ENCODE measurements at places on chromosomes 7 and 10.

DNA sequence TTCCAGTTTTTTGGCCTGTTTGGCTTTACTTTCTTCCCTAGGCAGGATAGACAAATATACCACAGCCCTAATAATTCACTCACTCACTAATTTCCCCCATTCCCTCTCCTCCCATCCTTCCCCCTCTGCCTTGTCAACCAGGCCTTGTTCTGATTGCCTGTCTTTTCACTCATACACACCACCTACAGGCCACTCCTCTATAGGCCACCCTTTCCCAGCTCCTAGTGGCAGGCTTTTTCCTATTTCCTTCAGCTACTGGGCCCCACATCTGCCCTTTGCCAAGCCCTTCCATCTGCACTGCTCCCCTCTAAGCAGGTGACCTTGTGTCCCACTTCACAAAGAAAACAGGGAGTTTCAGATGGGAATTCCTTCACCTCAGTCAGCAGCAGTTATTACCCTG lies 59.8 kb upstream of the MSRB2 start:
- DNase-seq: no peak

DNA sequence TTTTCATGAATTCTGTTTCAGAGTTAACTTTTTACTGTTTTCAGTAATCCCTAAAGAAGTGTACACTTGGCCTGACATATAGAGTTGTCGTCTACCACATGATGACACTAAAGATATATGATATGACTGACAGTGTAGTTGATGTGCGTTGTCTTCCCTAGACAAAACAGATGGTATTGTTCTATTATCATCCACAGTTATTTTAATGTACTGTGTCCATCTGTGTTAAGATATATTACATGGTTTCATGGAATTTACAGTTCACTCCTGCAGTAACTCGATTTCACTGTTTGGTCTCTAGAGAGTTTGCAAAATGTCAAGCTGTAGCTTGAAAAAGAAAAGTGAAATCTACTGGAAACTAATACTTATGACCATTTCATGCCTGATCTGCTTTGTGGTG lies 18.1 kb downstream of the FOXP2 start:
- DNase-seq: no peak

DNA sequence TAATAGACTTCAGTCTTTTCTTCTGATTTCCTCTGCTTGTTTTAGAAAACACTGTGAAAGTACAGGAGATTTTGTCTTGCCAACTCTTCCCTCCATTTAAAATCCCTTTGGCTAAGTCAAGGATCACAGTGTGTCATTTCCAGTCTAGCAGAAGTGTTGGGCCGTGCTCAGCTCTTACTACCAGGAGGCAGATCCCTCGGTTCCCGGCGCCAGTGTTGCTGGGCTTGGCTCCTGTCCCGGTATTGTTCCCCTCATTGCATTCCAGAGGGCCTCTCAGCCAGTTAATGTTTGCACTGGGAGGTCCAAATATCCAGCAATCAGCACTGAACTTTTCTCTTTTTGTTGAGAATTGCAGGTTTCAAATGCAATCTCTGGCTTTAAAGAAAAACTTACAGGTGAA lies 612.1 kb upstream of the MGMT start:
- DNase-seq: no peak

GRCh38 chr10:69786791-69787190 lies 14.9 kb upstream of the COL13A1 start:
- no peak for DNase-seq

DNA sequence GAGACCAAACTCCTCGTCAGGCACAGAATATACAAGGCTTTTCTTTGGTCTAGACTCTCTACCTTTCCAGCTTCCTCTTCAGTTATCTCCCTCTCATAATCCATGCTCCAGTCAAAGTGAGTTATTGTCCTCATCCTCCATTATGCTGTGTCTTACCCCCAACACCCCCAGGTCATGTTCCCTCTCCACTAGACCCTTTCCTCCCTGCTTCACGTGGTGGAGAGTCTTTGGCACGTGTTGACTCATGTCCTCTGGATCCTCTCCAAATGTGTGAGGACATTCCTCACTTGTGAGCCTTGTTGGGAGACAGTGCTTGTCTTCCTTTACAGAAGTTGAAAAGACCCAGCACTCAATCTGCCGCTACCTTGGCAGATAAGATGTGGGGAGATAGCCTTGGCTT lies 36.0 kb upstream of the DLD start:
- DNase-seq: no peak

DNA sequence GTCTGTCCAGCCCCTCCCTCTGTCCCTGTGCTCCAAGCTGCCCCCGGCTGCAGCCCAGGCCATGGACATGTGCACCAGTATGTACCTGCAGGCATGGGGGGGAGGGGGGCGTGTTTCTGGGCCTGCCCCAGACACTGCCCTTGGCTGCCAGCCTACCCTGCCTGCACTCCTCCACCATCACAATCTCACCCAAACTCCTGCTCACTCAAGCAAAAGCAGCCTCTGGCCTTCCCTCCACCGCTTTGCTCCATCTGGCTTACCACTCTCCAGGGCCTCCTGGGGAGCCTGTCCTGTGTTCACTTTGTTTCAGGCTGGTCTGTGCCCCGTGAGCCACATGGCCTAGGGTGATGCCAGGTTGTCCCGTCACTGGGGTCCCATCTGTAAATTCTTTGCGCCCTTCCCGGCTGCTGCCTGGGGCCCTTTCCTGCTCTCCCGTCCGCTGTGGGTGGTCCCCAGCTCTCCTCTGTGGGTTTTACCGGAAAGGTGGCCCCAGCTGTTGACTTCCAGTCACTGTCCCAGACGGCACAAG lies 33.3 kb upstream of the PPIF start:
- DNase-seq: no peak

DNA sequence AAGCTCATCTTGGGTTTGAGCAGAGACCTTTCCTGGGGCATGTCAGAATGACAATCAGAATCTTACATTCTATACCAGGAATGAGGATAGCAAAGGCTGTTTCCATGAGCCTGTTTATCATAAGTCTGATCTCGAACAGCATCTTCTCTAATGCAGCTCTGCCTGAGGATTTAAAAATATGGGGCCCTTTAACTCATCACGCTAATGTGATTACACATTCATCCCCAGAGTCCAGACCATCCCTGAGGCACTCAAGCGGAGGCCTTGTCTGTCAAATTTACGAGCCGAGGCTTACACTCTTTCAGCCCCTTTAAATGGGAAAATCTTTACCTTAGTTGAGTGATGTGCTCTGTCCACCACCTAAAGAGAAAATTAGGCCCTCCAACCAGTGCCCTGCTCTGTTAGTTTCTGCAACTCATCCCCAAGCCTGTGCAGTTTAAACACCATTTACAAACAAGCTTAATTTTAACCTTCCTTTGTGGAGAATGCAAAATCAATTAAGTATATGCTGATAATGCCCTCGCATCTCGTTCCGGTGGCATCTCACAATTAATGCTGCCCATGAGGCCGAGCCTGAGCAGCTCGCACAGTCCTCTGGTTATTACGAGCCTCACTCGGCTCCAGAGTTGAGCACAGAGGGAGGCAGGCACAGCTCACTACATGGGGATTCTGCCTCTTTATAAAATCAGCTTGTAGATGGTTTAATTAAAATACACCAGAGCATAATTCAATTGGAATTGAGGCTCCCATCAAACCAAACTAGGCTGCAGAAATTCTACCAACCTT lies 16.0 kb downstream of the CHST15 start:
- no peak for DNase-seq

- no peak for DNase-seq
Observed at GRCh38 chr10:28327491-28327880, 24.6 kb upstream of the MPP7 start.

DNA sequence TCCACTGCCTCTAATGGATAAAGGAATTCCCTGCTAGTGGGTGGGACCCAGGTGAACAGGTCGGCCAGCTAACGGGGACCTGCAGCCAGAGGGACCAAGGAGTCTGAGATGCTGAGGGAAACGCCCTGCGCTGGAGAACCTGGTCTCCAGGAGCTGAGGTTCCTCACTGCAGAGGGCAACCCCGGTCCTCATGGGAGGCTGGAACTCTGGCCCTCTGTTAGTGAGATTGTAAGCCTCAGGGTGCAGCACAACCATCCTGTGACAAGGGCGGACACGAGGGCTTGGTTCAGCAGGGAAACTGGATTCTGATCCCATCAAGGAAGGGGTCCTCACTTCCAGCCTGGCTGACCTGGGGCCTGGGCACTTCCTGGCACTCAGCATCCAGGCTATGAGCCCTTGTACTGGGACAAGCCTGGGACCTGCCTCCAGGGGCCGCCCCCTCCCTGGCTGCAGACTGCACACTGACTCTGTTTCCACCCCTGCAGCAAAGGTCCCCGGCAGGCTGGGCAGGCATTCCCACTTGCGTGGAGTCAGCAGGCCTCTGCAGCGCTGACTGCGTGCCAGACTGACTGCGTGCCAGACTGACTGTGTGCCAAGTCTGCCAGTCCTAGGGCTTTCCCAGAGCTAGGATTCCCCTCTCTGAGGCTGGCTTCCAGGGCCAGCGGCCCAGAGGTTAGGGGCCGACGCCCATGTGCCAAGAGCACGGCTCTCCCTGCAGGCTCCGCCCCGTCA lies 143.2 kb downstream of the MAPK8 start:
- no peak for DNase-seq

DNA sequence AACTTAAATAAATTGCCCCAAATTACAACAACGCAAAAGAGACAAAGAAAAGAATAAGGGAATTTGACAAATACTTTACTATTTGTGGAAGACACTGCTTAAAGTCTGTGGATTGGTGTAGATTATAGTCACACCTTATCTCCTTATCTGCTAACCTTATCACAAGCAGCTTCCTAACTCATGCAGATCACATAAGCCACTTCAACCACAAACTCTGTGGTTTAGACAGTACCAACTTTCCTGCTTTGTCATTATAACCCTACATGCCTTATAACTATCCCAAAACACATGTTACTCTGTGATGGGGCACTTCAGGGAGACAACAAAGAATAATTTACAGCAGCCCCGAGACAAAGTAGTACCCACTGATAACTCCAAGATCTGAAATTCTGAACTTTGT lies 41.5 kb upstream of the PPP3CB start:
- DNase-seq: no peak

- DNase-seq: no peak
Observed at GRCh38 chr7:16889851-16890415, 8.2 kb upstream of the AGR3 start.

DNA sequence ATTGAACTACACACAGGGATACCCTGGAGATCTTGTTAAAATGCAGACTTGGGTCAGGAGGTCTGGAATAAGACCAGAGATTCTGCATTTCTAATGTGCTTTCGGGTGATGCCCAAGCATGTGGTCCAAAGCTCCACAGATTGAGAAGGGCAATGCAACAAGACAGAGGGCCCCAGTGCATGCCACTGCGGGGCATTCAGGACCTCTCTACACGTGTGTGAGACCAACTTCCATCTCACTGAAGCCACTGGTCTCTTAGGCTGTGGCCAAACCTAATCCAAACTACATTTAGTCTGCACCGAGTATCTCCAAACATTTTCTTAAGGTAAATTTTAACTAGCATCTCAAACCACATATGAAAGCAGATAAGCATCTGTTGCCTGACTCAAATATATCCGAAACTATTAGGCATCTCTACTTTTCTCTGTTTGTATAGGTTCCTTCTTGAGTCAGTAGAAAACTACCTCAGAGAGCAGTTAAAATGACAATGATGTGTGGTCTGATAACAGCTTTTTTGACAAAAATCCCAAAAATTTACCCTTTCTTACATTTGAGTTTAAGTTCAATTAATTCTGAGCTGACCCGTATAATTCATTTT lies 107.5 kb downstream of the ELMO1 start:
- DNase-seq: no peak

GRCh38 chr7:36682102-36682501 lies 42.2 kb downstream of the AOAH start:
- no peak for DNase-seq

GRCh38 chr10:58174831-58175230 lies 92.9 kb downstream of the IPMK start:
- no peak for DNase-seq

- DNase-seq: no peak
Observed at GRCh38 chr10:48786606-48787282, 102.1 kb downstream of the WDFY4 start.

DNA sequence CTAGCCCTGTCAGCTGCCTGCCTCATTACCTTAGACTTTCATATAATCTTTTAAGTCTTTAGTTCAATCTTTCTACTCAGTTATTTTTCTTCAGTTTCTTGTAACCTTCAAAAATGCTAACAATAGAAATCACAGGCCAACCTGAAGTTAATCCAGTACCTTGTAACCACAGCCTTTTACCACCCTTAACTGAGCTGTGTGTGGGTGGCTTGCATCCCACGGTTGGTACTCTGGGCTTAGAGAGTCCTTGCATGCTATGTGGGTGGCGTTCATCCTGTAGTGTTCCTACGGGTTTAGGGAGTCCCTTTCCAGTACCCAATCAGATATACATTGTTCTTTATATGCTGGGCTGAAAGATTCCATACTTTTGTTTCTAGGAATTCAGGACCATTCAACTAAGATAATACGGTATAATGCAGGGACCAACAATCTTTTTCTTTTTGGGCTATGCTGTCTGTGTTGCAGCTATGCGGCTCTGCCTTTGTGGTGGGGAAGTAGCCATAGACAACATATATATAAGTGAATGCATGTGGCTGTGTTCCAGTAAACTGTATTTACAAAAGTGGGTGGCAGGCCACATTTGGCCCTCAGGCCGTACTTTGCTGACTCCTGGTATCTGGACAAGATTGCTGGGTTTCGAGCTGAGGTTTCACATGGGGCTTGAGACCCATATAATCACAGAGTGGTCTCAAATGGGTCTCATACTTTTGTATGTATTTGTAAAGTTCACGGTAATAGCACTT lies 280.8 kb upstream of the LRGUK start:
- no peak for DNase-seq

DNA sequence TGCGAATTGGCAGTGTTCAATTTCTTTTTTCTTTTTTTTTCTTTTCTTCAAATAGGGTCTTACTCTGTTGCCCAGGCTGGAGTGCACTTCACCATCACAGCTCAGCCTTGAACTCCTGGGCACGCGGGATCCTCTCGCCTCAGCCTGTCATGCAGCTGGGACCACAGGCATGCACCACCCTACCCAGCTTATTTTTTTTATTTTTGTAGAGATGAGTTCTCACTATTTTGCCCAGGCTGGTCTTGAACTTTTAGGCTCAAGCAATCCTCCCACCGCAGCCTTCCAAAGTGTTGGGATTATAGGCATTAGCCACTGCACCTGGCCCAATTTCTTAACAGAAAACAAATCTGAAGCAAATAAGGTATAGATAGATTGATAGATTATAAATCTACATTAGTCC lies 69.3 kb downstream of the SKIDA1 start:
- no peak for DNase-seq

- no peak for DNase-seq
Observed at GRCh38 chr10:132336919-132337407, 5.0 kb downstream of the LRRC27 start.

DNA sequence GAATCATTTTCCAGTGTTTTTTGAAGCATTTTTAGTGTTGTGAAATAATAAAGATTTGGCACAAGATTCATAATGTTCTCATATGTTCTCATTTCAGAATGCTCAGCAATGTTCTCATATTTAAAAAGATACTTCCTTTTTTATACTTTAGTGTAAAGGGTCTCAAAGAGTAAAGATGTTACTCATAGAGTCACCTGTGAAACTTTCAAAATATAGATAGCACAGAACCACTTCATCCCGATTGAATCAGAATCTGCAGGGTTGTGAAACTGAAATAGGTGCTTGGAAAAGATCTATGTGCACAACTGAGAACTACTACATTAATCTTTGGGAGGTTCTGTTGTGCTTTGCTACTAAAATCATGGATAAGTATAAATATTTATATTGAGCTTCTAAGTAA lies 144.7 kb downstream of the MDFIC start:
- DNase-seq: no peak
